ENCODE measurements at places on chromosomes 13 and 19. TPM values are rescaled to one million over a fixed set of nuclear protein-coding genes. Genes with fewer than 3 reads are reported as not detected.

EPS8L1 gene
- total RNA-seq = 23.3 TPM

PTH2 gene
- total RNA-seq = not detected

TEX101 gene
- total RNA-seq = not detected

FUT2 gene
- total RNA-seq = 2.0 TPM

CD177 gene
- total RNA-seq = not detected

DNA sequence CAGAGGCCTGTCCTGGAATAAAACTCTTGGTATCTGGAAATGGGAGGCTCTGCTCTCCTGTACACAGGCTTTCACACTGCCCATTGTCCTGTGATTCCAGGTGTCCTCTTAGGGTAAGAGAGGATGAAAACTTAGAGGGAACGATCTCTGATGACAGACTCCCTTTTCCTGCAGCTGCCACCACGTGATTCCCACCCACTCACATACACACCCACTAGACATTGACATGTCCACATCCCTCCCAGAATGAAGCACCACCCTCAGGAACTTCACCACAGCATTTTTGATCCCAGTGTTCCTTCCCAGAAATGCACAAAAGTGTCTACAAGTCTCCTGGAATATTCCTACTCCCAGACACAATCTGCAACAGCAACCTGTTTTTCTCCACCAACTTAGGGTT, 8.2 kb downstream of the ZNF429 start:
- H3K27ac ChIP-seq = no peak overlapping the region
- peaks cover 3% of the 10 kb centered on the region for H3K36me3 ChIP-seq
- H3K27me3 ChIP-seq = no peaks in the 10 kb centered on the region
- no peaks in the 10 kb centered on the region for H3K4me1 ChIP-seq
- no peak overlapping the region for H3K4me3 ChIP-seq

- no peak overlapping the region for H3K4me3 ChIP-seq
- H3K27ac ChIP-seq = no peak overlapping the region
- H3K4me1 ChIP-seq = peaks cover 12% of the 10 kb centered on the region
- no peak for DNase-seq
Measured at GRCh38 chr19:28563964-28564921, 648.7 kb downstream of the UQCRFS1 start.

GRCh38 chr19:11136400-11137101, 19.0 kb downstream of the SPC24 start:
- no peak overlapping the region for H3K4me3 ChIP-seq
- DNase-seq = no peak
- no peak overlapping the region for H3K27ac ChIP-seq
- H3K36me3 ChIP-seq = peaks cover 7% of the 10 kb centered on the region
